HT1080 (cell line): ENCODE measurements at places on chromosomes 1 and 21. TPM values are rescaled to one million over a fixed set of nuclear protein-coding genes. Genes with fewer than 3 reads are reported as not detected.

The RBM34 gene
- total RNA-seq = 68.5 and 75.2 TPM in 2 replicates

The PAPPA2 gene
- total RNA-seq = 3.0 TPM in 2 replicates

The ANKRD34A gene
- 0.94 and 1.1 TPM in 2 replicates for total RNA-seq

The CHI3L2 gene
- 1.0 and 1.5 TPM in 2 replicates for total RNA-seq

The GBP3 gene
- 20.0 and 21.8 TPM in 2 replicates for total RNA-seq

The NLRP3 gene
- total RNA-seq = 10.3 TPM in 2 replicates

The DNAJC28 gene
- 0.68 TPM in 1 of 2 replicates, not detected in the other for total RNA-seq

The SUSD4 gene
- 0.58 and 1.0 TPM in 2 replicates for total RNA-seq

The WNT4 gene
- total RNA-seq = 1.1 TPM in 1 of 2 replicates, not detected in the other

The OLFML3 gene
- total RNA-seq = 4.0 and 5.1 TPM in 2 replicates

The TP73 gene
- total RNA-seq = 0.27 TPM in 1 of 2 replicates, not detected in the other

The ZNF678 gene
- total RNA-seq = 5.3 and 5.7 TPM in 2 replicates

The NECTIN4 gene
- 1.4 and 1.9 TPM in 2 replicates for total RNA-seq

The APCS gene
- total RNA-seq = not detected in 2 replicates

The NTNG1 gene
- total RNA-seq = 8.5 and 16.0 TPM in 2 replicates

The MSH4 gene
- 0.13 TPM in 1 of 2 replicates, not detected in the other for total RNA-seq

The UMODL1 gene
- total RNA-seq = not detected in 2 replicates

The ICOSLG gene
- total RNA-seq = 0.03 and 0.37 TPM in 2 replicates

The HPCA gene
- total RNA-seq = not detected in 2 replicates

The CFH gene
- 0.39 and 0.60 TPM in 2 replicates for total RNA-seq

The PTPN14 gene
- 47.5 and 63.0 TPM in 2 replicates for total RNA-seq

The UTS2 gene
- not detected in 2 replicates for total RNA-seq

The OR2T11 gene
- not detected in 2 replicates for total RNA-seq

The ITLN2 gene
- total RNA-seq = not detected in 2 replicates

The ZBTB7B gene
- total RNA-seq = 18.9 and 22.2 TPM in 2 replicates

The HSD17B7 gene
- total RNA-seq = 24.5 and 28.2 TPM in 2 replicates

The PTPRU gene
- total RNA-seq = 37.5 and 40.1 TPM in 2 replicates

The ETV3L gene
- total RNA-seq = not detected in 2 replicates

The SPATA46 gene
- total RNA-seq = not detected in 2 replicates

The GSTM5 gene
- 0.03 TPM in 1 of 2 replicates, not detected in the other for total RNA-seq

The NFASC gene
- 7.3 and 7.8 TPM in 2 replicates for total RNA-seq

The KCNK2 gene
- total RNA-seq = 4.7 and 5.0 TPM in 2 replicates

The PRR9 gene
- 1.3 and 2.0 TPM in 2 replicates for total RNA-seq

The ZBTB37 gene
- total RNA-seq = 3.6 and 3.8 TPM in 2 replicates

The SELP gene
- total RNA-seq = not detected in 2 replicates

The TFF3 gene
- total RNA-seq = not detected in 2 replicates

The RNU1-4 gene
- total RNA-seq = under 0.01 TPM in 1 of 2 replicates, not detected in the other

The RGSL1 gene
- 0.02 TPM in 1 of 2 replicates, not detected in the other for total RNA-seq

The GPR3 gene
- total RNA-seq = 2.7 and 2.8 TPM in 2 replicates

The VANGL2 gene
- 2.1 and 2.5 TPM in 2 replicates for total RNA-seq

The SLC45A1 gene
- total RNA-seq = not detected in 2 replicates

The OR2L5 gene
- total RNA-seq = not detected in 2 replicates

The SASS6 gene
- 11.1 and 12.1 TPM in 2 replicates for total RNA-seq

The TEX38 gene
- total RNA-seq = not detected in 2 replicates

The NES gene
- total RNA-seq = 0.03 and 0.13 TPM in 2 replicates

The DCST1 gene
- total RNA-seq = 0.17 TPM in 1 of 2 replicates, not detected in the other

The IVL gene
- total RNA-seq = 0.26 and 0.33 TPM in 2 replicates

The ZNF695 gene
- total RNA-seq = 5.7 and 10.9 TPM in 2 replicates

The TPRG1L gene
- total RNA-seq = 9.4 and 14.4 TPM in 2 replicates

The WDR64 gene
- not detected in 2 replicates for total RNA-seq

The RORC gene
- 0.03 TPM in 1 of 2 replicates, not detected in the other for total RNA-seq

The GIPC2 gene
- total RNA-seq = not detected in 2 replicates

The MAP10 gene
- not detected in 2 replicates for total RNA-seq

The PLPPR4 gene
- total RNA-seq = 0.05 TPM in 1 of 2 replicates, not detected in the other

The ARHGEF16 gene
- total RNA-seq = 0.05 and 0.23 TPM in 2 replicates

The C1orf87 gene
- total RNA-seq = not detected in 2 replicates

The AGRN gene
- 89.9 and 101 TPM in 2 replicates for total RNA-seq

The PERM1 gene
- 0.50 TPM in 1 of 2 replicates, not detected in the other for total RNA-seq
